ENCODE measurements at places on chromosomes 2 and 18.

DNA sequence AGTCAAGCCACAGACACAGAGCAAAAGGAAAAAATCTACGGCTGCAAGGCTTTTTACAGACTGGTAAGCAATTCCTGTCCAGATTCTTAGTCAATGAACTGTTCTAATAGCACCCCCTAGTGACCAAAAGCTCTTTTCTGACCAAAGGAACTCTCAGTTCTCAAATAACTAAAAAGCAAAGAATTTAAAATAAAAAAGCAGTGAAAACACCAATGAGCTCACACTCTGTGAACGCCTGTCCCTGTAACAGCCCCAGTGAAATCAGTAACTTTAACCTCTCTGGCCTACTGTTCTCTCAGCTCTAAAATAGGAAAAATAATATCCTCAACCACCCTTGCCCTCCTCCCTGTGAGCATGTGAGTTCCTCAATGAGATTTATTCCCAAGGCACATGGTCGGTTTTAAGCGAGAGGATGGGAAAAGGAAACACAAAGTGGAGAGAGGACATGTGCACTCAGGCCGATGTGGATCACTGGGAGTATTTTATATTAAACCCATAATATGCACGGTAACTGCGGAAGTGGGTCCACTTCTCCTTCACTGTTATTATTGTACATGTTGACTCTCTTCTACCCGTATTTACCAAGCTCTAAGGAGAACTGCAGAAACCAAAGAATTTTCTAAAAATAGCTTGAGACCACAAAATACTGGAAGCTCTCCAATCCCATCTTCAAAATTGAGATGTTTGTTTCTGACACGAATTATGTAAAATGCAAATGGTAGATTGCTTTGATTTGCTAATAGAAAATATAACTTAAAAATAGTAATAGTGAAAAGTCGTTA lies 128.5 kb downstream of the STK39 start:
- no peak for DNase-seq

DNA sequence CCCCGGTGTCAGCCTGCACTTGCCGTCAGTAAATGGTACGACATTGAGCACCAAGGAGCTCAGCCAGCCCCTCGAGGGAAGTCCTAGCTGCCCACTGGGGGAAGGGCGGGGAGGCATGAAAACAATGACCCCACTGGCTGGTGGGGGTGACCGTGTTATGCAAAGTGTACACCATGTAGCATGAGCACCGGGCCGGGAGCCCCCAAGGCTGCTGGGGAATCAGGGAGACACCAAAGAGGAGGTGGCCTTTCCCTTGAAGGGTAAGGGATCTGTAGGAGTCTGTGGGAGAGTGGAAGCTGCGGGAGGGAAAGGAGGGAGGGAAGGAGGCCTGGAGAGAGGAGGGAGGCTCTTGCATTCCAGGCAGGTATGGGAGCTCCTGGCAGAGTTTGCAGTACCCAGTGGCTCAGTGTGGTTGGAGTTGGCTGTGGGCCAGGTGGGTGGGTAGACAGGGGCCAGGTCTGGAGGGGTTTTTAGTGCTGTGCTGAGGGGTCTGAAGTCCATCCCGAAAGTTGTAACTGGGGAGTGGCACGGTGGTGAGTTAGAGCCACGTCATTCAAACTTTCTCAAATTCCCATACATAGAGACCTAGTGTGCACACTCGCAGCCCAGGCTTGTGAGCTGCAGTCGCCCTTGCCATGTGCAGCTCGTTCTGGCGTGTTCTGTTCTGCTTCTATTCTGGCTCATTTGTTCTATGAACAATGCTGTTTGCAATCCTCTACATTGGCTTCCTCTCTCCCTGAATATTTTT lies 22.4 kb downstream of the RRM2 start:
- DNase-seq = no peak

GRCh38 chr2:263774-264492 lies at the start of gene SH3YL1:
Gene SH3YL1, minus strand, starts transcription at chr2:264032. Its CDS starts 48 bp downstream, at chr2:263984.
- no peak for DNase-seq

DNA sequence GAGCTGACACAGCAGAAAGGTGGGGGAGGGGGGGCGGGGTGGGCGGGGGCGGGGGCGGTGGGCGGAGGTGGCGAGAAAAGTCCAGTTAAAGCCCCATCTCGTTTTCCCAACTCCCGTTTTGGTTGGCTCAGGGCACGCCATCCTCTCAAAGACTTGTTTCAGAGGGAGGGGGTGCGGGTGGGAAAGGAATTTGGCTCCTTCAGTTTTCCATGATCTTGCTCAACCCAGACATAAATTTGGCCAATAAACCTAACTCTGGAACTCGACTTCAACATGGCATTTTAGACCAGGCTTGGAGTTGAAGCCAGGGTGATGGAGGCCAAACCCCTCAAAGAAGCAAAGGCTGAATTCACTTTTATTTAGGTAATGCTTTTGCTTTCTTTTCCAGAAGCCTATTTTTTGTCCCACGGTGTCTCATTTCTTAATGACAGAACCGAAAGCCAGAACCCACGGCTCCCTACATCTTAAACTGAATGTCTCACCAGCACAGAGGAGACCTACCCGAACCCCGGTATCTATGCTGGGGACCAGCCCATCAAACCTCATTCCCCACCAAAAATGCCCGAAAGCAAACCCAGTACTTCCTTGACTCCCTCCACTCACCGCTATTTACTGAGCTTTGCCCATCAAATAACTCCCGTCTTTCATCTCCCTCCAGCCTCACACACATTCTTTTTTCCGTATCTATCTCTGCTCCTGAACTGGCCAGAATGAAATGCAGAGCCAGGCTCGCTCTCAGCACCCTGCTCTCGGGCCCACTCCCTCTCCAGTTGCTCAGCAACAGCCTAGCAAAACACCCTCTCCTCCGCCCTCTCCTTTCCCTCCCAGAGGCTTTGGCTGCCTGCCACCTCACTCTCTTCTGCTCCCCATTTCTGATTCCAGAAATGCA lies 4.3 kb downstream of the IGFBP5 start:
- DNase-seq = no peak

DNA sequence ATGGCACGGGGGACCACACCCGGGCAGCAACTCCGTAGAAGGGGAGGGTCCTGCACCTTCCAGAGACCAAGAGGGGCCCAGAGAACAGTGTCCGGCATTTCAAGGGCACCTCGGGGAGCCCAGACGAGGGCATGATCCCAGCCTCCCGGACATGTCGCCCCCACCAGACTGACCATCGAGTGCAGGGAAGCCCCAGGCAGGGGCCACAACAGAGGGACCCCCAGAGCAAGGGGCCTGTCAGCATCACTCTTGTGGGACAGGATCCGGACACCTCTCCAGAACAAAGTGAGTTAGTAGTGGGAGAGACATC lies 50.4 kb upstream of the CTDP1 start:
- no peak for DNase-seq

DNA sequence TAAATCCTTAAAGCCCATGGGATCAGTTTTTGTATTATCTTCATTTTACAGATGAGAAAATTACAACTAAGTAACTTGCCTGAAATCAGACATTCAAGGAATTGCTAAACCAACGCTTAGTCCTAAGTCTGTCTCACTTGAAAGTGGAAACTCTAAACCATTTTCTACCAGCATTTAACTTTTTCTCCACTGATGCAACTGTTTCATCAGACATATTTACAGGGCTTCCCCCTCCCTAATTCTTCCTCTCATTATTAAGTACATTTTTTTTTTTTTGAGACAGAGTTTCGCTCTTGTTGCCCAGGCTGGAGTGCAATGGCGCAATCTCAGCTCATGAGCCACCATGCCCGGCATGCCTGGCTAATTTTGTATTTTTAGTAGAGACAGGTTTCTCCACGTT lies 88.6 kb downstream of the ACVR1C start:
- no peak for DNase-seq

GRCh38 chr2:66431274-66431642 lies 3.7 kb upstream of the MEIS1 start:
- DNase-seq = no peak

DNA sequence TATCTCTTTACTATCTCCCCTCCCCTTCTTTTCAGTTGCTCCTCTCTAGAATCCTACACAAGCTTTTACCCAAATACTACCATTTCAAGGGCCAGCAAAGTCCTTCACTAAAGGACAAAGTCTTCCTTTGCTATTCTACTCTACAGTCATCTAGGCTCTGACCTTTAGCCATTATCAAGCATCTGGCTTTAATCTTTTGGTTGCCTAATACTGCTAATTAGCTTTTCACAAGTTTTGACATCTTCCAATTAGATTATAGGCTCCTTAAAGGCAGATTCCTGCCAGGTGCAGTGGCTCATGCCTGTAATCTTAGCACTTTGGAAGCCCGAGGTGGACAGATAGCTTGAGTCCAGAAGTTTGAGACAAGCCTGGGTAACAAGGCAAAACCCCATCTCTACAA lies 194.4 kb downstream of the SH3BP4 start:
- no peak for DNase-seq

DNA sequence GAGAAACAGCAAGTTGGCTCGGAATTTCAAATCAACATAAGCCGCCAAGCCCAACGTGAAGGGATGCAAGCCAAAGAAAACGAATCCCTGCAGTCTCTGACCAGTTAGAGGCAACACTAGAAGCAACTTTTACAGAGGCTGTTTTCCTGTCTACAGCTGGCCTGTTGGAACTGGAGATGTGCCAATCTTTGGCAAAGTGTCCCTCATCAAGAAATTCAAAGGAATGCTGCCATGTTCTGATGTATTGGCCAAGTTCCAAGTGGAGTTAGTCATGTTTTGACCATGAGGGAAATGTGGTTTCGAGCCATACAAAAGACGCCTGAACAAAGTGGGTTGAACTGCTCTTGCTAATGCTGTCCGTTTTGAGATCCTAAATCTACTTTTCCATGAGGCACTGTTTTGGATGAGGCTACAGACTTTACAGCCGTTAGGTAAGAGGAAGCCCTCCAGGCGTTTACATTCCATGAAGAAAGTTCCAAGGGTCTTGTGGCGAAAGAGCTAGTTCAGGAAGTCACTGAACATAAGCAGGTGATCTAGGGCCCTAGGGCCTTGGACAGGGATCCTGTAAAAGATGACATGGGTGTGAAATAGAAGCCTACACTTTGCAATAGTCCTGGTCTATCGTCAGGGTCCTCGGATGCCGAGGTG lies 140.7 kb upstream of the PXDN start:
- no peak for DNase-seq

DNA sequence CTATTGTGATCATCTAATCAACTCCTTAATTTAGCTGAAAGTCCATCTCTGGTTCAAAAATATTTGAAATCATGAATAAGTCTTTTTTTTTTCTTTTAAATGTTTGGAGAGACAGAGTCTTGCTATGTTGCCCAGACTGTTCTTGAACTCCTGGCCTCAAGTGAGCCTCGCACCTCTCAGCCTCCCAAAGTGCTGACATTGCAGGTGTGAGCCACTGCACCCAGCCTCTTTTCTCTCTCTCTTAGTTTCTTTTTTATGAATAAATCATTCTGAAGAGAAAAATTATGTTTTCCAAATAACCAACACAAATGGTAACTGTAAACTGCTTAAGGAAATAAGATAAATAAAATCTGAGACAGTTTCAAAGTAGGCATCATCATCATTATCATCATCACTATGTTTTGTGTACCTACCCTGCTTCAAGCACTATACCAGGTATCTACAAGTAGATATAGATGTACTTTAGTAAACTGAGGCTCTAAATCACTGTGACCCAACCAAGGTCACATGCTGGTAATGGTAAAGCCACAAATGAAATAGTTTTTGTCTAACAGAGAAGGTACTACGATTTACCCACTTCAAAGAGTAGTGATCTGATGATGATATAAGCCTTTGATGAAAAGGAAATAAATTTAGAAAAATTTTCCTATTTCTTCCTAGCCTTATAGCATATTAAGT lies 5.0 kb upstream of the NBAS start:
- DNase-seq = no peak

GRCh38 chr2:232817756-232818155 lies 41.4 kb upstream of the KCNJ13 start:
- no peak for DNase-seq

DNA sequence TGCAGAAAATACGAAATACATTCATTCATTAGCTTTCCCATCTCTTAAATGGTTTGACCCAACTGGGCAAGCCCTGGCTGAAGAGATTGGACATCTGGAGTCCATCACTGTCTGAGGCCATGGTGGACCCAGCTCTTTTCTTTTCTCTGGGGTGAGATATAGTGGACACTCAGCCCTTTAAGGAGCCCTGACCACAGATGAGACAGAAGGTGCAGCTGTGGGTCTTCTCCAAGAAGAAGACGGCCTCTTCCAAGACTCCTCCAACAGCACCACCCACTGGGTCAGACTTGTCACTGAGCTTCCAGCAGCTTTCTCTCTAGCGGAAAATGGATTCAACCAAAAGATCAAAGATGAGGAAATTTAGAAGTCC lies 27.2 kb downstream of the TWIST2 start:
- DNase-seq = no peak

DNA sequence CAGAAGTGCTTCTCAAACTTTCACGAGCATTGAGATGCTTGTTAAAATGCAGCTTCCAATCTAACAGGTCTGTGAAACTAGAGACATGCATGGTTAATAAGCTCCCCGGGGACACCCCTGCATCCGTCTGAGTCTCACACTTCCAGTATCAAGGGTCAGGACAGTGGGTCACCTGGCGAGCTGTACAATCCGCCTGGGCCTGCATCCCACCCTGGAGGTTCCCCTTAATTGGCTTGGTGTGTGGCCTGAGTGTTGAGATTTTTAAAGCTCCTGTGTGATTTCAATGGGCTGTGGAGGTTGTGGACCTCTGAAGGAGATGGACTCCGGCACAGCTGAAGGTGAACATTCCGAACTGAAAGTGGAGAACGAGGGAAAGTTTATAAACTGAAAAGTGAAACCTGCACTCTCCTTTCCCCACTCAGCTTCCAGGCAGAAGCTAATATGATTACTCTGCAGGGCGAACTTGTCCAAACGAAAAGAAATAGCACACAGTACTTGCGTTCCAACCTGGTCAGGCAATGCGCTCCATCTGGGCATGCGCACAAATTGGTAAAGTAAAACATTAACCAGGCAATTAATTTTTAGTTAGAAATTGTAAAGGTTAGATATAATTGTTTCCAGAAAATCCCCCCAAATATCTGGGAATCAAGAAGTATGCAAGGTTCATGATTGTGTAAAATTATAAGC lies 191.7 kb upstream of the ALKAL2 start:
- no peak for DNase-seq

GRCh38 chr2:70553334-70553583 lies 367 bp downstream of the TGFA start:
- no peak for DNase-seq

GRCh38 chr2:46885376-46885775 lies 30.2 kb downstream of the MCFD2 start:
- DNase-seq = no peak

DNA sequence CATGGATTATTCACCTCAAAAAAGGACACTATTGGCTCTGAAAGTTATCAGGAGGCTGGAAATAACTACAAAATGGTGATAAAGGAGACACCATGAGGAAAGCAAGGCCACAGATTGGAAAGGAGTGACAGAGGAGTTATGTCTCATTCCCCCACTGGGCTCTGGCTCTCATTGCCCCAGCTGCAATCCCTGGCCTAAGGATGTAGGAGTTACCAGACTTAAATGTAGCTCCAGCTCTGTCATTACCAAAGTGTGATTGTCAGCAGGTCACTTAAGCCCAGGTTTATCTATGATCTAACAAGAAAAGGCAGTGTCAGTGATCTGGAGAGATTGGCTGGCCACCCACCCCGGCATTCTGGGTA lies 1228.2 kb upstream of the DDX18 start:
- no peak for DNase-seq

DNA sequence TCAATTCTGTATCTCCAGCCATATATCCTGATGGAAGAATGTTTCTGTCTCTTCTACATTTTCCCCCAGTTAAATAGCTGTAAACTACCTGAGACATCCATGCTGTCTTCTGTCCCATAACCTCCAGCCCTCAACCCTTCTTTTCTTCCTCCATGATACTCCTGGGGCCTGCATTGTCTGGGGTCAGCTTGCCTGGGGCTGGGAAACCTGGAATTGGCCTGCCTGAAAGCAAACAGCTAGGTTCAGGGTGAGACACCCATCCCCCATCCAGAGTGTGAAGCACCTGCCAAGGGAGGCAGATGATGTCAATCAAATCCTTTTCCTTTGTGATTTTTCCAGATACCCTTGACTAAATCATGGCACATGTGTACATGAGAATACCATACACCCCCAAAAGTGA lies 313.7 kb upstream of the MGAT5 start:
- no peak for DNase-seq
